SK-N-SH treated with all-trans-retinoic acid at 6 μM for 48 hours (cell line): ENCODE measurements at places on chromosomes 11 and 22.

- ATAC-seq: no peak
Measured at GRCh38 chr11:71955898-71956456, 27.1 kb downstream of the RNF121 start.

DNA sequence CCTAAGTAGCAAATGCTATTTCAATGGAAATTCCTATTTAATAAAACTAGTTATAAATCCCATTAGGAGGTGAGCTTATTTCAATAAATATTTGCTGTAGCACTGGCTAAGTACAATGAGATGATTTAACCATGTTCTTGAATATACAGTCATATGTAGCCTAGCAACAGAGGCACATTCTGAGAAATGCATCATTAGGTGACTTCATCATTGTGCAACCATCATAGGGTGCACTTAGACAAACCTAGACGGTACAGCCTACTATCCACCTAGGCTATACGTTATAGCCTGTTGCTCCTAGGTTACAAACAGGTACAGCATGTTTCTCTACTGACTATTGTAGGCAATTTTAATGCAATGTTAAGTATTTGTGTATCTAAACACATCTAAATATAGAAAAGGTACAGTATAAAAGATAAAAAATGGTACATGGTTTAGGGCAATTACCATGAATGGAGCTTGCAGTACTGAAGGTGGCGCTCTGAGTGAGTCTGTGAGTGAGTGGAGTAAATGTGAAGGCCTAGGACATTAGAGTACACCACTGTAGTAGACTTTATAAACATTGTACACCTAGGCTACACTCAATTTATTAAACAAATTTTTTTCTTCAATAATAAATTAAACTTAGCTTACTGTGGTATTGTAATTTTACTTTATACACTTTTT lies 350.1 kb downstream of the CASP12 start:
- ATAC-seq: no peak

- no peak for ATAC-seq
Measured at GRCh38 chr11:102757823-102758549, 22.4 kb downstream of the MMP10 start.

DNA sequence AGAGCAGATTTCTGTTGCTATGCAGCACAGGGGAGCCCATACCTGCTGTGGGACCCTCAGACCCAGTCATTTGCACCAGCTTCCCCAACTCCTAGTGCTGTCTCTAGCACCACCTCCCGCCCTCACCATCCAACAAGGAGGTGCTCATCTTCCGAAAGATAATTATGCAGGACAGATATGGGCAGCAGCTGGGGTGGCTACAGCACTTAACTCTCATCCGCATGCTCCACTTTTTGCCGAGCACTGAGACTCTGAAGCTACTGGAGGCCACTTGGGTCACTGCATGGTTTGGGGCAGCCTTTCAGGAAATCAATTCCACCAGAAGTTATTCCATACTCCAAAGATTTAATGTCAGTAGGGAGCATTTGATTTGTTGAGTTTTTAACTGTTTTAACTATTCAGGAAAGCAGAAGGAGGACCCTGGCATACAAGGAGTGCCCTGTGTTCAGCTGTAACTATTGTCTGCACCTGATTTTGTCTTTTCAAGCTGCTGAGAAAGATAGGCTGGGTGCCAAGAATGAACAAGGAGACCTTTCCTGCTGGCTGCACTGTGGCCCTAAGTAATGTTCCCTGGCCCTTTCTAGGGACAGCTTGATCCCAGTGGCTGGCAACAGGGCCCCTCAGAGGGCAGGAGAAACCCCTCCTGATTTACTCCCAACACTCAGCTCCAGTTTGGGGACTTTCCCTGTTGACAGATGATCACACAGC lies 67.3 kb upstream of the CSNK2A3 start:
- no peak for ATAC-seq

- no peak for ATAC-seq
Measured at GRCh38 chr11:8690374-8691342, 8.1 kb downstream of the RPL27A start.
